Stimulated activated CD8-positive, alpha-beta memory T cell treated with anti-CD3 and anti-CD28 coated beads, Interleukin-2, amount 100 ng/mL, for 1 hour (primary cell): ENCODE measurements at places on chromosomes 7 and 10.

- no peak for DNase-seq
Measured at GRCh38 chr7:159098811-159099655, 45.6 kb downstream of the VIPR2 start.

GRCh38 chr10:36412942-36413341, 712.5 kb upstream of the ANKRD30A start:
- DNase-seq: no peak

GRCh38 chr10:24086296-24087086, 122.4 kb upstream of the KIAA1217 start:
- no peak for DNase-seq

- DNase-seq: no peak
Measured at GRCh38 chr7:85023066-85023712, 163.7 kb downstream of the SEMA3D start.

- DNase-seq: no peak
Measured at GRCh38 chr7:116142850-116143249, 67.5 kb upstream of the TES start.

- no peak for DNase-seq
Measured at GRCh38 chr10:9811601-9812000, 1206.1 kb upstream of the CELF2 start.

DNA sequence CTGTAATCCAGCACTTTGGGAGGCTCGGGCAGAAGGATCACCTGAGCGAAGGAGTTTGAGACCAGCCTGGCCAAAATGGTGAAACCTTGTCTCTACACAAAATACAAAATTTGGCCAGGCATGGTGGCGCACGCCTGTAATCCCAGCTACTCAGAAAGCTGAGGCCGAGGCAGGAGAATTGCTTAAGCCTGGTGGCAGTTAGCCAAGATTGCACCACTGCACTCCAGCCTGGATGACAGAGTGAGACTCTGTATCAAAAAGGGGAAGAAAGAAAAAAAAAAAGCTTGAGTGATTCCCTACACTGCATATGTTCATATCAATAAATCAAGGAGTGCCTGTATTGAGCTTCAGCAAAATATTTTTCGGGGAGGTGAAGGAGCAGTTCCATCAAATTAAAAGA, 45.8 kb upstream of the SRRM3 start:
- no peak for DNase-seq

DNA sequence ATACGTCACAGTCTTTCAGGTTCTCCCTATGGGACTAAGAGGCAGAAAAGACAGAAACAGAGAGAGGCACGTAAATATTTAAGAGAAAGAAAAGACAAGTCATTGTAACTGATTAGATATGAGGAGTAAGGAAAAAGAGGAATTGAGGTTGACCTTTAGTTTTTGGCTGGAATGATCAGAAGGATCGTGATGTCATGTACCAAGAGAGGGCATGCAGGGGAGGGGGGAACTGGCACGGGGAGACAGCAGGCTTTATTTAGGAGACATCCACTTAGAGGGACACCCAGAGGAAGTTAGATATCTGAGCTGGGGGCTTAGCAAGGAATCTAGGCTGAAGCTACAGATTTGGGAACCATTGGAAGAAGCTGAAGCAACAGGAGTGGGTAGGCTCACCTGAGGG, 9.2 kb upstream of the LRRC20 start:
- no peak for DNase-seq

GRCh38 chr10:13371897-13372470, 23.9 kb upstream of the SEPHS1 start:
- DNase-seq: peak; percentile 43

DNA sequence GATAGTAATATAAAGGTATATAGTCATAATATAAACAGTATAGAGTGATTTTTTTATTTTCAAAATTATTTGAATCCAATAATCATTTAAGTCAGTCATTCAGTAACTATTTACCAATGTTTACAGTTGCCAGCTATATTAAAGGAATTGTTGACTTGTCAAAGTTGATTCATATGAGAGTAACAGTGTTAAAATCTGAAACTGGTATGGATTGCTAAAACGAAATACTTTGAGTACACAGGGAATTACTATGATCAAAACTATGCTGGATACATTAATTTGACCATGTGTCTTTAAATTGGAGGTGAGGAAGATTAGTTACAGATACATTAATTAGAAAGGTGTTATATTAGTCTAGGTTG, 282.6 kb downstream of the ADK start:
- no peak for DNase-seq

- peak; percentile 21 for DNase-seq
Measured at GRCh38 chr10:73997461-73997786, 492 bp upstream of the VCL start.

DNA sequence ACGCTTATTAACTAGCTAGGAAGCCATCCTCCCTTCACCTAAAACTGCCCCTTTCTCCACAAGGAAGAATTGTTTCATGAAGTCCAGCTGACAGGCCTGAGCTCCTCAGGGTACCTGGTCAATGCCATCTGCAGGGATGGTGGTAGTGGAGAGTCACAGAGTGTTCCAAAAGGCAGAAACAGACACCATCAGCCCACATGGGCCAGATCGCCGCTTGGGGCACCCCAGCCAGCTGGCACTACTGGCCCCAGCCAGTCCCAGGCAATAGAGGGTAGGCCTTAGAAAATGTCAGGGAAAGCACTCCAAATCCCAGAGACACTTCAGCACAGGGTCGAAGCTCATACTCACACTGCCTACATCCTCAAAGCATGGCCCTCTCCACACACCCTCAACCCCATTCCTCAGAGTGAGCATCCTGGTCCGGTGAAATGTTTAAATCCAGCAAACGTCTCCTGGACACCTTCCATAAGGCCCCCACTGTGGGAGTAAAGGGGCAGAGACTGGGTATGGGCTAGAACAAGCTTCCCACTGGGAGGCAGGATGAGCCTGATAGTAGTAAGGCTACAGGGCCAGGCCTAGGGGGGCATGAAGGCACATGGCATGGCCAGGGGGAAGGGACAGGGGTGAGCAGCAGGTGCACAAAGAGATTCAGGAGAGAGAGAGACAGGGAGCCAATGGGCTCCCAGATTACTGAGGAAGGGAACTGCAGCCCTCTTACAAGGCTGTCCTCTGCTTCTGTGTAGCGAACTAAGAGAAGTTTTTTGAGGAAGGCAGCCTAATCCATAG, 1.9 kb downstream of the LRRC20 start:
- DNase-seq: no peak

GRCh38 chr10:74072503-74072902, 74.6 kb downstream of the VCL start:
- no peak for DNase-seq

GRCh38 chr10:73097305-73097670, 622 bp upstream of the P4HA1 start:
- no peak for DNase-seq

DNA sequence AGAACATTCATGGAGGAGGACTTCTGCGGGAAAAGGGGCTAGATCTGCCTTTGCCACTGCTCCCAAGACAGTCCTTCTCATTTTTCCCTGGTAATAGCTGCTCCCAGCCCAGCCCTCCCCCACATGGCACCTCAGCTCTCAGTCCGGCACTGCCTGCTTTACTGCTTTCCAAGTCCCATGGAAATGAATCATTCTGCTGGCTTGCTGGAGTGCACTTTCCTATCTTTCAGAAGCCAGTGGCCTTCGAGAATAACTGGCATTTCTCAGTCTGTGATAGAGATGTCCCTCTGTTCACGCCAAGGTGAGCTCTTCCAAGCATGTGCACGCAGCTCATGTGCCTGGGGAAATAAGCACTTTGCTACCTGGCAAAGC, 61.4 kb downstream of the SYPL1 start:
- no peak for DNase-seq

GRCh38 chr10:110220398-110220797, 13.0 kb downstream of the MXI1 start:
- no peak for DNase-seq

DNA sequence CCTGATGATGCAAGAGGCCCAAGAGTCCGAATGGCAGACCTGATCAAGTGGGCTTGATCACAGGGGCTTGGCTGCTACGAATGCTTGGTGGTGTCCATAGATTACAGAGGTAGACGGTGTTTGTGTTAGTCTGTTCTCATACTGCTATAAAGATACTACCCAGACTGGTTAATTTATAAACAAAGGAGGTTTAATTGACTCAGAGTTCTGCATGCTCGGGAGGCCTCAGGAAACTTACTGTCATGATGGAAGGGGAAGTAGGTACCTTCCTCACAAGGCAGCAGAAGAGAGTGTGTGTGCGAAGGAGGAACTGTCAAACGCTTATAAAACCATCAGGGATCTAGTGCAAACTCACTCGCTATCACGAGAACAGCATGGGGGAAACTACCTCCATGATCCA, 268.9 kb upstream of the KLF6 start:
- no peak for DNase-seq

DNA sequence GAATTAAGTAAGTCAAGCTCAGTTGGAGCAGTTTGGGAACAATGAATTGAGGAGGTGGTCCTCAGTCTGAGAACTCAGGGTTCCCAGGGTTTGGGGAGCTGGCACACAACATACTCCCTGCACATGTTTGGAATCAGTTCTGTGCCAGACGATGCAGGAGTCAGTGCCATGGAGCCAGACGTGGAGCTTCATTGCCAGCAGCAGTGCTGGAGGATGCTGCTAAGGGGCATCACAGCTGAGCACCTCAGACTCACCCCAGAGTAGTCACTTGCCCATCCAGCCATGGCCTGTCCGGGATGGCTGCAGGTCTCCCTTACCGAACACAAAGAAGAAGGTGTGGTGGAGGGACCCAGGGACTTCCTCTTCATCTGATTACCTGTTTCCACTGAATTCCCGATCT, 7.9 kb downstream of the GIMAP5 start:
- DNase-seq: no peak

GRCh38 chr7:158255156-158255555, 332.5 kb downstream of the PTPRN2 start:
- no peak for DNase-seq

- DNase-seq: no peak
Measured at GRCh38 chr7:130491841-130492522, at the start of gene MEST. Gene MEST, plus strand, starts transcription at chr7:130492085. Its CDS starts 229 bp downstream, at chr7:130492314.

- no peak for DNase-seq
Measured at GRCh38 chr10:124403548-124403947, 15.2 kb downstream of the OAT start.

DNA sequence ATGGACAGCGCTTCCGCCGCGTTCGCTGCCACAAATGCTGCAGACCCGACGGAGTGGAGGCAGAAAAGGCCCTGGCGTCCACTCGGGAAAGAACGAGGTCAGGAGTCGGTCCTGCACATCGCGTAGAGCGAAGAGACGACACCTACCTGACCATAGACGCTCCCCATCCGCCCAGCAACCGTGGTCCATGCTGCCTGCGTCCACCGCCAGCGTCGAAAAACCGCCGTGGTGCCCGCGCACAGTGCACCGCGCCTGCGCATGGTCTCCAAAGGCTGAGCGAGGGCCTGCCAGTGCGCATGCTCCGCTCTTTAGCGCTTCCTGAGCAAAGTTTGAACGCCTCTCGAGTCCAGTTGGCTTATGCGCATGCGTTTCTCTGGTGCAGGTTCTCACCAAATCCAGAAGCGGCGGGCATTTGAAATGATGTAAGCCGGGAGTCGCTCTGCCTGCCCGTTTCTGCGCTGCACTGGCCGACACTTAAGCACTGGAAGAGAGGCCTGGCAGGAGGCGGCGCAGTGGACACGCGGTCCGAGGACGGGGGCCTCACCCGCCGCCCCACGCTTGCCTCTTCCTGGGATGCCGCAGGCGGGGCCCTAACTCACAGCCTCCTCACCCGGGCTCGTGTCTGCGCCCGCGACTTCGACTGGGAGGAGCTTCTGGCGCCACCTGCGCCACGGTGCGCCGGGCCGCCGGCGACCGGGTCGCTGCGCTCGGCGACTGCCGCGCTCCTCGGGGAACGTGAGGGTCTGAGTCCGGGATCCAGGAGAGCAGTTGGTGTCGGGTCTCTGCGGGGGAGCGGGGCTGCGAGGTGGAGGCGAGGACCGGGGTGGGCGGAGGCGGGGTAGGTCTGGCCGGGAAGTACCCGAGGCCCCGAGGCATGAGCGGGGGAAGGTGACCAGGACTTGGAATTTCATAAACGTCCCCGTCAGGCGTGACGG, at the start of gene FAM24B:
Gene FAM24B (minus strand): TSS at position 243 of the 935 bp plus-strand sequence. CDS start 29,066 bp downstream, outside the sequence.
- peak; percentile 91 for DNase-seq

GRCh38 chr7:151205730-151206129, 4.6 kb downstream of the H2BK1 start:
- DNase-seq: no peak

GRCh38 chr10:119871881-119872609, 598 bp downstream of the MCMBP start:
- DNase-seq: peak; percentile 14

GRCh38 chr7:41911792-41912191, 208.9 kb upstream of the INHBA start:
- no peak for DNase-seq

- no peak for DNase-seq
Measured at GRCh38 chr10:129727495-129727894, 236.6 kb downstream of the EBF3 start.

- DNase-seq: no peak
Measured at GRCh38 chr10:77494327-77494726, 143.3 kb downstream of the KCNMA1 start.

- DNase-seq: no peak
Measured at GRCh38 chr7:150465414-150465813, 15.0 kb downstream of the GIMAP8 start.

GRCh38 chr10:7593905-7594304, 72.9 kb downstream of the ITIH5 start:
- DNase-seq: no peak

DNA sequence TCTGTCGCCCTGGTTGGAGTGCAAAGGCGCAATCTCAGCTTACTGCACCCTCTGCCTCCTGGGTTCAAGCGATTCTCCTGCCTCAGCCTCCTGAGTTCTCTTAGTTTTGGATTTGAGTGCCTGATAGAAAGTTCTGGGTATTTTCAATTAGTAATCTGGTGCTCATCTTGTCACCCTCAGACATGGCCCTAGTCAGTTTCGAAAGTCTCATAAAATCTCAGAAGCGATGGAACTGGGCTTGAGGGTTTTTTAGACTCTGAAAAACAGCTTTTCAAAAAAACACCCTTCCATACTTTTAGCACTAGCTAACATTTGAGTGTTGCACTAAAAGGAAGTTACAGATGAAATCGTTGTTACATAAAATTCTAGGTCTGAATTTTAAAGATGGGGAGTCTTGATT, 9.4 kb upstream of the PIP4K2A start:
- no peak for DNase-seq

- DNase-seq: no peak
Measured at GRCh38 chr10:30829901-30830300, 200.3 kb upstream of the LYZL2 start.

DNA sequence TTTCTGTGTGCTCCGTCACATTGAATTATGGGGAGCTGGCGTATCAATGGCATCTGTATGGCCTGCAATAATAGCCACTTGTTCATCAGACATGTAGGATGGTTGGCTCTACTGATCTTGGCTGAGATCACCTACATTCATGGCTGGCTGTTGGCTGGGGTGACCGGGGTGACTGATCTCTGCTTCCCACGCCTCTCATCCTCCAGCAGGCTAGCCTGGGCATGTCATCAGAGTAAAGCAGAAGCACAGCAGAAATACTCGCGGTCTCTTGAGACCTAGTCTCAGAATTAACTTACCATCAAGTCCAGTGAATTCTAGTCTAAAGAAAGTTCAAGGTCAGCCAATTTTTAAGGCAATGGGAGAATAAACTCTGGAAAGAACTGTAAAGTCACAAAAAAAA, 257.7 kb upstream of the GLI3 start:
- no peak for DNase-seq
